Neural crest cell (in vitro differentiated cells): ENCODE measurements at places on chromosomes 5 and 9. TPM values are rescaled to one million over a fixed set of nuclear protein-coding genes. Genes with fewer than 3 reads are reported as not detected.

Gene NKD2
- 15.6 and 20.6 TPM in 2 replicates for total RNA-seq

Gene TTLL11
- total RNA-seq, result 8.6 and 9.1 TPM in 2 replicates

Gene MCIDAS
- not detected in 2 replicates for total RNA-seq

Gene SLC27A6
- total RNA-seq, result 0.09 TPM in 1 of 2 replicates, not detected in the other

Gene OR1J2
- total RNA-seq, result not detected in 2 replicates

Gene NSMF
- total RNA-seq, result 64.4 and 65.3 TPM in 2 replicates

Gene PSD2
- 0.66 and 0.68 TPM in 2 replicates for total RNA-seq

Gene FUT7
- 0.14 TPM in 1 of 2 replicates, not detected in the other for total RNA-seq

Gene CHSY3
- total RNA-seq, result 0.91 and 0.98 TPM in 2 replicates

Gene WHRN
- total RNA-seq, result 8.9 and 9.5 TPM in 2 replicates

Gene C9orf153
- total RNA-seq, result 0.19 and 0.34 TPM in 2 replicates

Gene TIFAB
- total RNA-seq, result not detected in 2 replicates

Gene PCDHGA8
- 0.33 and 0.43 TPM in 2 replicates for total RNA-seq

Gene SLC4A9
- not detected in 2 replicates for total RNA-seq

Gene NME5
- total RNA-seq, result 6.3 and 8.4 TPM in 2 replicates

Gene TRIM36
- 18.9 and 22.9 TPM in 2 replicates for total RNA-seq

Gene KIF24
- 12.3 and 13.8 TPM in 2 replicates for total RNA-seq

Gene AMACR
- total RNA-seq, result 14.3 and 16.1 TPM in 2 replicates

Gene ZNF354C
- total RNA-seq, result 11.6 and 12.2 TPM in 2 replicates

Gene RMRP
- total RNA-seq, result 14,026 and 17,379 TPM in 2 replicates

Gene DMRT3
- total RNA-seq, result not detected in 2 replicates

Gene ADAMTS2
- 1.5 and 1.7 TPM in 2 replicates for total RNA-seq

Gene CDKN2A
- 0.68 TPM in 1 of 2 replicates, not detected in the other for total RNA-seq

Gene RXRA
- total RNA-seq, result 40.0 and 41.2 TPM in 2 replicates

Gene FBP1
- total RNA-seq, result 0.80 and 0.86 TPM in 2 replicates

Gene VCAN
- total RNA-seq, result 234 and 236 TPM in 2 replicates

Gene CDKN2B
- not detected in 2 replicates for total RNA-seq

Gene SPOUT1
- total RNA-seq, result 66.7 and 66.8 TPM in 2 replicates

Gene GKAP1
- 11.1 and 12.1 TPM in 2 replicates for total RNA-seq

Gene RNF183
- not detected in 2 replicates for total RNA-seq

Gene CLTA
- total RNA-seq, result 222 and 224 TPM in 2 replicates

Gene NUTM2F
- total RNA-seq, result 0.09 TPM in 1 of 2 replicates, not detected in the other

Gene TIMD4
- not detected in 2 replicates for total RNA-seq

Gene OR1Q1
- not detected in 2 replicates for total RNA-seq

Gene GRM6
- not detected in 2 replicates for total RNA-seq

Gene PDGFRB
- 10.8 and 15.3 TPM in 2 replicates for total RNA-seq

Gene TLN1
- total RNA-seq, result 123 and 141 TPM in 2 replicates

Gene CDC42SE2
- total RNA-seq, result 24.1 and 25.5 TPM in 2 replicates

Gene RALGPS1
- total RNA-seq, result 10.8 and 11.7 TPM in 2 replicates

Gene LCNL1
- not detected in 2 replicates for total RNA-seq

Gene IFNB1
- total RNA-seq, result not detected in 2 replicates

Gene C9orf50
- 0.26 and 0.27 TPM in 2 replicates for total RNA-seq

Gene TEK
- 0.89 and 1.0 TPM in 2 replicates for total RNA-seq

Gene INSL6
- total RNA-seq, result not detected in 2 replicates

Gene ZBED3
- 12.1 and 12.2 TPM in 2 replicates for total RNA-seq

Gene SPINK13
- not detected in 2 replicates for total RNA-seq
